NCI-H1092 (cell line): ENCODE measurements at places on chromosomes 5 and 9.

DNA sequence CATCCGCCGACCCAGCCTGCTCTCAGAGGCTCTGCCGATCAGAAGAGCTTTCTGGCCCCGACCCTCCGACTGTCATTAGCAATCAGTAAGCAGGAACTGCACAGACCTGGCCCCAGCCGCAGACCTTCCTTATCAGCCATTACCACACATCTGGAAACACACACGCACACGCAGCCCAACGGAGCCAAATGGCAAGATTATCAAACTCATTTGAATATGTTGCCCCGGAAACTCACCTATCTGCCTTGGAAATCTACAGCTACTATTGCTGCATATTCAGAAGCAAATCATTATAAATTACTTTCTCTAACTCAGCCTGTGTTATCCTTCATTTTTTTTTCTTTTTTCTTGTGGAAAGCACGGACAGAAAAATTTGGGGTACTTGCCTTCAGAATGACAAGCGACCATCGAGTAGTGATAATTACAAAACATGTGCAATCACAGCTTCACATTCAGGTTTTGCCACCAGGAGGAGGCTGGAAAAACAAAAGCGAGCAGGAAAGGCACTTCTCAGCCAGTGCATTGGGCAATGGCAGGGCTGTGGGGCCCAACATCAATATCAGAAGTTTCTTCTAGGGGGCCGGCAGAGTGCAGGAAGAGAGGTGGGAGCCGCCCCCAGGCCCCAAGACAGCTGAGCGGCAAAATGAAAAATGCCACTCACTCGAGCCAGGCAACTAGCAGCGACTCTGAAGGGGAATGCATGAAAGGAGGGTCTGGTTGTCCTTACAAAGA is 122.3 kb downstream of the VAV2 start:
- DNase-seq: no peak

DNA sequence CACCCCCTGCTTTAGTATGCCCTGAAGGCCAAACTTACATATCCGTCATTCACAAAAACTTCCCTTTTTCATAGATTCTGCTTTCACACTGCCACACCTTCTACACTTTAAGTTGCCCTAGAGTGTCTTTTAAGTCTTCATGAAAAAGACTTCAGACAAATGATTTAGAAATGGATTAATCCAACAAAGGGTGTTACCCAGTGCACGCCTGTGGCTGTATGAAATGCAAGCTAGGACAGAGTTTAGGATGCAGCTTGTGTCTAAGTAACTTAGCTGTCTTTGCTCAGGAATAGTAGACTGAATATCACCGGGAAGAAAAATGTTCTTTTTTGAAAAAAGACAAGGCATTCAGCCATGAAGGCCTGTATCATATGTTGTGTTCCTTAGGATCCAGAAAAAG is 210.0 kb downstream of the MPDZ start:
- no peak for DNase-seq

DNA sequence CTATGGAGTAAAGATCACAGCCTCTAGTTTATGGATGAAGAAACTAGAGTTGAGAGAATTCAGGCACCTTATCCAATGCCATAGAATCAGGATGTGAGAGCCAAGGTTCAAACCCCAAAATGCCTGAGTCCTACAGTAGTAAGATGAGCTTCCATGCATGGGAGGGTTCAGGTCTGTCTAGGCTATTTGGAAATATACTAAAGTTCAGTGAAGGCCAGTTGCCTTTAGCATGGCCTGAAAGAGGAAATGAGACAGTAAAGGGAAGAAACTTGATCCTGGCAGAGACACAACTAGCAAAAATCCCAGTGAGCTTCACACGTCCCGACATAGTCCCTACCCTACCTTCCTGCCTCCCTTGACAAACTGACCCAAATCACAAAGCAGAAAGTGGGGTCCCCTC is 317.0 kb downstream of the RASEF start:
- DNase-seq: no peak

DNA sequence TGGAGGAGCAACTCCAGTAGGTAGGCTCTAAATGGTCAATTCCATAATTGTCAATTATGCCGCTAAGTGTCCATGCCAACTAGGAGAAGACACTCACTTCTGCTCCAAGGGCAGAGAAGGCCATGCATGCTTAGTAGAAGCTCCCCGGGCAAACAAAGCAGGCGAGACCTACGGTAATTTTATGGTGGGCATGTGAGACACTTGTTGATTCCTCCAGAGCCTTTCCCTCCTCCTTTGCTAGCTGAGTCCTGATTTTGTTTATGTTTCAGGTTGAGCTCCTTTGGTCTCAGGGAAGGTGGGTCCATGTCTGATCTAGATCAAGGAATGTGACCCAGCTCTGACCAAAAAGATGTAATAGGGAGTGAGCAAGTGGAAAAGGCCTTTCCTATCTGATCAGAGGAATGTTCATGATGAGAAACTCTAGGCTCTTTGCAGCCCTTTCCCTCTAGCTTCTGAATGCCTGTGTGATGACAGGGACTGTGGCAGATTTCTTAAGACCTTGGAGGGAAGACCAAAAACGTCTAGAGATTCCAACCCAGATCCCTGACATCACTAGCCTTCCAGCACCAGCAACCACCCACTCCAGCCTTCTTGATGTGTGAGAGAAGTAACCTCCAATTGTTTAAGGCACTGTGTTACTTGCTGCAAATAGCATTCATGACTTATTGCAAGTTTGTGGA is 7.7 kb upstream of the CPEB4 start:
- no peak for DNase-seq

DNA sequence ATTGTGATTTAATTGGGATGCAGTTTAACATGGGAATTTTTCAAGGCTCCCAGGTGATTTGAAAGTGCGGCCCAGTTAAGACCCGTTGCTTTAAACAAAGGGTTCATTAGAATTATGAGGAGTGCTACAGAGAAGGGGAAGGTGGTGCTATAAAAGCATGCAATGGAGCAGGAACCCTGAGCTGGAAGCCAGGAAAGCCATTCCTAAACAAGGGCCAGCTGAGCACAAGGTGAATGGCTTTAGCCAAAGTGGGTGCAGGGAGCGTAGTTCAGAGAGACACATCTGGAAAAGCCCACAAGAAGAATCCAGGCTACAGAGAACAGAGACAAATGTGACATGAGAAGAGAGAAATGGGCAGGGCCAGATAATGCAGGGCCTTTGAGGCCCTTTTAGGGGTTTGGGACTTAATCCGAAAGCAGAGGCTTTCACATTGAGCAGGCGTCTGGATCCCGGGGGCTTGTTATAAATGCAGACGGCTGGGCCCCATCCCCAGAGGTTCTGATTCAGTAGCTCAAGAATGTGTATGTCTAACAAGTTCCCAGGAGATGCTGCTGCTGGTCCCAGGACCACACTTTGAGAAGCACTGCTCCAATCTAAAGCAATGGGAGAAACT is 138.1 kb upstream of the WWC1 start:
- no peak for DNase-seq

GRCh38 chr9:130470950-130471349 is 26.2 kb downstream of the ASS1 start:
- no peak for DNase-seq

GRCh38 chr9:69768716-69769115 is 8.9 kb upstream of the PTAR1 start:
- no peak for DNase-seq

- no peak for DNase-seq
Observed at GRCh38 chr5:134258896-134259295, 33.0 kb upstream of the PPP2CA start.

DNA sequence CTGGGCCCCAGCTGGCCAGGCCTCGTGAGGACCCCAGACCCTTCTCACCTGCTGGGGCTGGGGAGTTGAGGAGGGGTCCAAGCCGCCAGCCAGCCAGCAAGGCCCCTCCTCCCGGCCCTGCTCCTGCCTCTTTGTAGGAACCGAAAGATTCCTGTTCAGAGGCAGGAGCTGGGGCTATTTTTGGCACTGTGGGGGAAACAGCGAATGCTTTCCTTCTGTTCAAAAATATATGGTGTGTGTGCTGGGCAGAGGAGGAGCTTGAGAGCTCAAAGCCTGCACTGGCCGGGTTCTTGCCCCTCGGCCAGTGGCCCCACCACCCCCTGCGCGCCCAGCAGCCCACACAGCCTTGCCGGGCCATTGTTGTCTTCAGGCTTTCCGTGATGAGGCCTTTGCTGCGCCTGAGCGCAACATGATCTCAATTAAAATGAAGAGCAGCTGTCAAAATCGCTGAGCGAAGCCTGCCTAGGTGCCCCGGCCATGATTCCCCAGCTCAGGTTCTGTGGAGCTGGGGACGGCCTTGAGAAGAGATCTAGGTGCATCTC is 13.4 kb downstream of the NCS1 start:
- no peak for DNase-seq

DNA sequence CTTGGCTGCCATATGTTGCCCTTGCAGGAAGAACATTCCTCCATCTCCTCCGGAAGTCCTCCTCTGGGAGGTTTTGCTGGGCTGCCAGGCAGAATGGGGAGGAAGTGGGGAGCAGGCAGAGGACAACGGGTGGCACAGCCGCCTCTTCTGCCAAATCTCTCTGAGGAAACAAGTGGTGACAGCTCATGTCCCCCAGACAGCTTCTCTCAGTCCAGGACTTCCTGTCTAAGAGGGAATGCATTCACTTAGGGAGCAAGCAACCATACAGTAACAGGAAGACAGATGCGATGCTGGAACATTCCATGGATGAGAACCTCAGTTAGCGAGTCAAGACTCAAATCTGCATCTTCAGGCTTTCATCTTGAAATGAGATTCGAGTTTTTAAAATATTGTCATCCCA is 701.0 kb downstream of the SEMA5A start:
- no peak for DNase-seq

DNA sequence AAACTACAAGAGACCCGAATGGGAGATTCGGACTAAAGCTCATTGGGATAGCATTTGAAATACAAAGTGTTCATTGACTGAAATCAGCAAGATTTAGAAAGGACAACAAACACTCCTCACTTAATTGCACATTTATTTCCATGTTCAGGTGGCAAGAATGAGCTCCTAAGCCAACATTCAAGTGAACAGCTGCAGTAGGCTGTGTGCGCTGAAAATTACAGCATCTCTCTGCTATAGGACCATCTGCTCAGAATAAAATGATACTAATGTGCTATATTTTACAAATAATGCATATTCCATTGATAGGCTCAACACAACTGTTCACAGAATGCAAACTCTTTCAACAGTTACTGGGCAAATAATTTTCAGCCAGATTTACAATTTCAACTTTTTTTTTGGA is 61.8 kb downstream of the ELAVL2 start:
- no peak for DNase-seq

DNA sequence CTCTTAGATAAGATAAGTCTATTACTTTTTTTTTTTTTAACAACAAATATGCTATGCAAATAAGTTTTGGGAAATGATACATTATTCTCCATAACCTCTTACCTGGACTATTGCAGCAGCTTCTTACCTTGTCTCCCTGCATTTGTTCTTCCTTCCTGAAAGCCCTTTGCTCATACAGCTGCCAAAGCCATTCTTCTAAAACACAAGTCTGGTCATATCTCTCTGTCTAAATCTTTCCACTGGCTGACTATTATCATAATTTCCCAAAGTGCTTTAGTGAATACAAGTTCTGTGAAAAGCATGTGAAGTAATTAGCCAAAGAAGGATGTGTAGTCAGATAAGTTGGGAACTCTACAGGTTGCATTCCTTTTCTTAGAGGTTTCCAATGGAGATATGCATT is 115.4 kb upstream of the CNTLN start:
- no peak for DNase-seq

DNA sequence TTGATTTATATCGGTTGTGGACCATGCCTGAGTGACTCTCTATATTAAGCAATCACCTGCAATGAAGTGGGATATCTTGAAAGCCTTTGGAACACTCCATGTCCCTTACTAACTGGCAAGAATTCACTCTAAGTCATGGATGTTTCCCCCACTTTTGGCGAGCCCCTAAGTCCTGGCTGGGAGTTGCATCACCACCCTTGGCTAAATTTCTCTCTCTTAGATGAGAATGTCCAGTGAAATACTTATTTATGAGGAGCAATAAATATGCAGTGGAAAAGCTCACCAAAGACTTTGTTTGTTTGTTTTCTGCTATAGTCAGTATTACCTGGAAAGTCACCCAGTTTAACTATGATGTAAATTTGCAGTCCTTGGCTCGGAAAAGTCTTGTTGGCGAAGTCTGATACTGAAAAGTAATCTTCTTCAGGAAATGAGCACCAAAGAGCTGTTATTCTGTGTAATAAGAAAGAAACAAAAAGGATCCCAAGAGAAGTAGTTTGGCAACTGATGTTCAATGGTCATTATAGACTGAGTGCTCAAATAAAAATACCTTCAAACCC is 333.8 kb downstream of the DMRT2 start:
- no peak for DNase-seq

GRCh38 chr9:112422417-112423148 is 42.7 kb downstream of the HSDL2 start:
- no peak for DNase-seq

DNA sequence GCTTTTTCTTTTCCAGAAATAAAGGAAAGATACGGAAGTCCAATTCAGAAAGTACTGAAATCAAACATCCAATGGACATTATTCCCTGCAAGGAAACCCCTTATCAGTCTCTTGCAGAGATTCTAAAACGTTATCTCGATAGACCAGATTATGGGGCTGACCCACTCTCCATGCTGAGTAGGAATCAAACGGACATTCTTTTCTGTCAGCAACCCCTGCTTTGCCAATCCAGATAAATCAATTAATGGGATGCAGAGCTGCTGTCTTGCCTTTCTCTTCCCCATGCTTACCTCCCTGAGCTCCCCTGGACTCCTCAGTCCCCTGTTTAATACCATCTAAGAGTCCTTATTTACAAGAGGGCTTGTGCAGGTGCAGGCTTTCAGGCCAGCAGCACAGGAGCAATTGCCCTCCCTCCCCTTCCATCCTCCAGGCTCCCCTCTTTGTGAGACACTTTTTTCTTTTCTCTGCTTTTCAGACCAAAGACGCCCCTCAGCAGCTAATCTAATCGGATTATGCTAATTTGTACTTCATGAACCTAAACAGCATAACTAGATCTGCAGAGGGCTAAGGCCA is 14.2 kb downstream of the TAL2 start:
- DNase-seq: no peak

- DNase-seq: no peak
Observed at GRCh38 chr9:136093346-136093986, 1.6 kb downstream of the NACC2 start.

- DNase-seq: no peak
Observed at GRCh38 chr5:72488756-72489155, 18.5 kb downstream of the ZNF366 start.

GRCh38 chr5:72134226-72134899 is 27.1 kb downstream of the MAP1B start:
- DNase-seq: no peak

GRCh38 chr5:351921-352245 is 30.4 kb downstream of the AHRR start:
- DNase-seq: no peak

DNA sequence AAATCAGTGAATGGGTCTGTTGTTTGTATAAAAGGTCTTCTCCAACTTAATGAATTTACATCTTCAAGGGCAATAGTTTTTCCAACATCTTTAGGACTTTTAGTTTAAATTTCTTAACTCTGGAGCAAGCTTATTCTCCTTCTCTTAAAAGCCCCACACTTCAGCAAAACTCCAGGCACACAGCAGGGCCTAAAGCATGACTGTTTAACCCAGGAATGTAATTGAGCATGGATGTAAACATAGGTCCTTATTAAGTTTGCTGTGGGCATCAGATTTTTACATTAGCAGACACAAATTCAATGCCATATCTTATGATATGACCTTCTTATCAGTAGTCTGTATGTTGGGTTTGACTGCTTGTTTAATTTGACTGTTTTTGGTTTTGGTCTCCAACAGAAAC is 78.9 kb downstream of the ABCA1 start:
- DNase-seq: no peak
